ENCODE measurements at places on chromosomes 3 and 15.

DNA sequence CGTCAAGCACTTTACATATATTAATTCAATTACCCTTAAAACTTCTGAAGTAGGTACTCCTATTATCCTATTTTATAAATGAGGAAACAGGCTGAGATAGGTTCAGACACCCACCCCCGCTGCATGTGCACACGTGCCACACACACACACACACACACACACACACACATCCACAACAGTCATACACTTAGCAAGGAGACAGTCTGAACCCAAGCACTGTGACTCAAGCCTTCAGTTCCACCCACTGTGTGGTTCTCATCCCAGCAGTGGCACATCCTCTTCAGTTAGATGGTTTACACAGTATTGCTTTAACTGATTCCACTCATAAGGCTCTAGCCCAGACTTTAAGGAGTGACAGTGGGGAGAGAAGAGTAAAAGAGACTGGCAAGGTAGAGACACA, 91.1 kb upstream of the FGF7 start:
- no peak for DNase-seq

- DNase-seq, result no peak
Observed at GRCh38 chr3:37862219-37862902, 681 bp downstream of the CTDSPL start.

DNA sequence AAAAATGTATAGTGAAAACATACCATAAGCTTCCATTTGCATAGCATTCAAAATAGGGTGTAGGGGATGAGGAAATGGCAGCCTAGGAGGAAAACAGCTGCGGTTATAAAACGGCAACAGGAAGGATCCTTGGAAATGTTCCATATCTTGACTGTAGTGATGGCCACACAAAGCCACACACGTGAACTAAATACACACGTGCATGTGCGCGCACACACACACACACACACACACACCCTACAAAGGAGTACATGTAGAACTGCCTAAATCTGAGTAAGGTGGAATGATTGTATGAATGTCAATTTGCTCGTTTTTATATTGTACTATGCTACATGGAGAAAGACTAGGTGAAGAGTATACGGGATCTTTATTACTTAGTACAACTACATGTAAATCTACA, 3.9 kb upstream of the IREB2 start:
- DNase-seq, result no peak

GRCh38 chr3:186514296-186515002, 29.7 kb downstream of the CRYGS start:
- no peak for DNase-seq

DNA sequence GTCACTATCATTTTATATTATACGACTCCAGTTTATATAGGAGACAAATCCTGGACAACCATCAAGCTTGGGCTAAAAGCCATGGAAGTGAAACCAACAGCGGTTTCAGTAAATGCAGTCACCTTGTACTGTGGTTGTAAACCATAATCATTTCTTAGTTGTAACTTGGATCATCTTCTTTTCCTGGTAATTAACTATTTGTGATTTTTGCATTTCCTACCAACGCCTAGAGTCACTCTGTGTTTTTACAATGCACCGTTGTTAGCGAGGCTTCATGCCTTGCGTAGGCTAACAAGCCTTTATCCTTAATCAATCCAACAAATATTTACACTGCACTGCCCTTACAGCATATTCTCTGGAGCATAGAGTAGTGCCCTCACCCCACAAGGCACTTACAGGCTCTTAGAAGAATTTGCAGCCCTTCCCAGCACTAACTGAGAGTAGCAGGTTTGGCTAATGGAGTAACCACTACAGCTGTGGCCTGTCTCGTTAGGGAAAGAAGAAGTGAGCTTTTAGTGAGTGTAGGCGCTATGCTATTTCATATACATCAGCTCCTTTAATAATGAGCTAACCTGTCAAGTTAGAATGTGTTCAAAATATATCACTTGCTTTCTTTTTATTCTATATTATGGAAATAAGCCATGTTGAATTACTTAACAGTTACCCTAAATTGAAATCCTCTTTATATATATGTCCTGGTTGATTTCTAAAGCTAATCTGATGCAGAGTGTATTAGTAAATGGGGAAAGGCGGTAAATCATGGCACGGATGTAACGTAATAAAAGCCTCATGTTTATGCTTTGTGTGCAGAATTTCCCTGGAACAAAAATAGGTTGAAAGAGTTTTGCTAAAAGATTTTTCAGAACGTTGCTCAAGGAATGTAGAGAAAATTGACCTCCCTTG, 62.8 kb downstream of the ABHD2 start:
- DNase-seq, result no peak

GRCh38 chr3:117234331-117234730, 524.8 kb downstream of the TUSC7 start:
- DNase-seq, result no peak

DNA sequence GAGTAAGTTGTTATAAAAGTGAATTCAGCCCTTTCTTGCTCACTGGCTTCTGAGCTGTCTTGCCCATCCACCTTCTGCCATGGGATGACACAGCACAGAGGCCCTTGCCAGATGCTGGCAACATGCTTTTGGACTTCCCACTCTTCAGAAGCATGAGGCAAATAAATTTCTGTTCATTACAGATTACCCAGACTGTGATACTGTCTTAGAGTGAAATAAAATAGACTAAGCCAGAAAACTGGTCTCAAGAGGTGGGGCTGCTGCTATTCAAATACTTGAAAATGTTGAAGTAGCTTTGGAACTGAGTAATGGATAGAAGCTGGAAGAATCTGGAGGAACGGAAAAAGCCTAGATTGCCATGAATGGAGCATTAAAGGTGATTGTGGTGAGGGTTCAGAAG, 170.4 kb downstream of the ZMAT3 start:
- DNase-seq, result no peak

- no peak for DNase-seq
Observed at GRCh38 chr3:23248594-23249131, 45.5 kb downstream of the UBE2E2 start.

DNA sequence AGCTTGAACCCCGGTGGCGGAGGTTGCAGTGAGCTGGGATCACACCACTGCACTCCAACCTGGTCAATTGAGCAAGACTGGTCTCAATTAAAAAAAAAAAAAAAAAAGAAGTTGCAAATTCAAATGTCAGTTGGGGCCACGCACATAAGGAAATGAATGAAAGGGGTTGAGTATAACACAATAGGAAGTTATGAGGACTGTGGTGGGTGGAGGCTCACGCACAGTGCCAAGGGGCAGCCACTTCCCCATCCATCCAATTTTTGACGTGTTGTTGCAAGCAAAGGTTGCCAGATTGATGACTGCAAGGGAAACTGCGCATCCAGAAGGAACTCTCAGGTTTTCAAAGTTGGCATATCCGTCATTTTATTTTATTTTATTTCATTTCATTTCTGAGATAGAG, 532.2 kb downstream of the NTRK3 start:
- DNase-seq, result no peak

- no peak for DNase-seq
Observed at GRCh38 chr3:136909187-136909586, 47.2 kb downstream of the NCK1 start.

- no peak for DNase-seq
Observed at GRCh38 chr3:59017617-59017984, 32.2 kb downstream of the CFAP20DC start.

DNA sequence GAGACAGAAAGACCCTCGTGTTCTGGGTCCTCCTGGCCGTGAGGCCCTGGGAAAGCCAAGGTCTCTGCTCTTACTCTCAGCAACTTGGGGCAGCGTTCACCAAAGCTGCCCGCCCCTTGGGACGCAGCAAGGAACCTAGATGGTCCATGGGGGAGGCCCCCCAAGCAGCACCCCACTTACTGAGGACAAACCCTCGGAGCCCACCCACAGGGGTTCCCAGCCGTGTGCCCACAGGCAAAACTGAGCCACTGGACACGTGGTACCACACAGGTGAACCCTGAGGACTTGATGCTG, 166.2 kb upstream of the IQSEC1 start:
- DNase-seq, result no peak

- DNase-seq, result no peak
Observed at GRCh38 chr3:174126990-174127758, 729.6 kb downstream of the NLGN1 start.

DNA sequence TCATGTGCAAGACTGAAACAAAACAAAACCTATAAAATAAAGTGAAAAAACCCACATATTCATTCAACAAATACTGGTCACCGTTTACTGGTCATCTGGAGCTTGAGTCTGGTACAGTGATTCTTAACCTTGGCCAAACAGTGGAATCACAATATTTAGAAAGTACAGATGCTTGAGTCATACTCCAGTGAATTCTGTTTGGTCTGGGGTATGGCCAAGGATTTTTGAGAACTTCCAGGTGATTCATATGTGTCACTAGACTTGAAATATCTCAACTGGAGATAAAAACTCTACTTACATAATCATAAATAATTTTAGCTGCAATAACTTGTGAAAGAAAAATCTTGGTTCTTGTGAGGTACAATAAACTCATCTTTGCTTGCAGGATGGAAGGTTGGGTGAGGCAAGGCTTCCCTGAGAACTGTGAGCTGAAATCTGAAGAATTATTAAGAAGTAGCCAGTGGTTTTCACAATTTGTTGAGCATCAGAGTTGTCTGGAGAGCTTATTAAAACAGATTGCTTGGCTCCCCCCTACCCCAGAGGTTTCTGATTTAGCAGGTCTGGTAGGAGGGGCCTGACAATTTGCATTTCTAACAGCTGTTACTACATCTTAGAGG, 9.6 kb downstream of the NEK11 start:
- DNase-seq, result no peak

- DNase-seq, result no peak
Observed at GRCh38 chr3:50502584-50503423, 630 bp downstream of the CACNA2D2 start.

DNA sequence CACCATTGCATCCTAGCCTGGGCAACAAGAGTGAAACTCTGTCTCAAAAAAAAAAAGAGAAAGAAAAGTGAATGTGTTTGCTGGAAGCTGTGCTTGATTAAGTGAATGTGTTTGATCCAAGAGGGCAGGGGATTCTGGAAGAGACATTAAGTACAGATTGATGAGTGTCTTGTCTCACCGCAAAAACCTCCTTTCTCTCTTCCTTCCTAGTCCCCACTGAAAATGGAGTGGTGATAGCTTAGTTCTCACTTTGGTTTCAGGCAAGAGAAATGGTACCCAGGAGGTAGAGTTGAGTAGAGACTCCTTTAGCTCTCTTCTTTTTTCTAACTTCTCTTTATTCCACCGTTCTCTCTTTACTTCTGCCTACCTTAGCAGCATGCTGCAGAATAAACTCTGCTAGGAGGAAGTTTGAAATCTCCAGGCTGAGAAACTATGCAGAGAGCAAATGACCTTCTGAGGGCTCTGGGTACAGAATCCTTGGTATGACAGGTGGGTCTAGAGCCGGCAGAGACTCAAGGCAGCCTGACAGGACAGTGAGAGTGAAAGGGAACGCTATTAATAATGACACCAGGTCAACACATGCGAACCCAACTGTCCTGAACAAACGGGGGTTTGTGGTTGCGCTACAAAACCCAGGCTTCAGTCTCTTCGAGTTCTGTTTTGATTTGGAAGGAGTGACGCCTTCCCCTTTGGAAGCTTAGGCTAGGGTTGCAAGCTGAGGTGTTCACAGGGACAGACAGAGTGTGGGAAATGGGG, 74.9 kb downstream of the SMAD3 start:
- no peak for DNase-seq

- no peak for DNase-seq
Observed at GRCh38 chr3:156825795-156826143, 384 bp upstream of the LEKR1 start.

- DNase-seq, result no peak
Observed at GRCh38 chr3:43499256-43499655, 122.6 kb downstream of the ANO10 start.

DNA sequence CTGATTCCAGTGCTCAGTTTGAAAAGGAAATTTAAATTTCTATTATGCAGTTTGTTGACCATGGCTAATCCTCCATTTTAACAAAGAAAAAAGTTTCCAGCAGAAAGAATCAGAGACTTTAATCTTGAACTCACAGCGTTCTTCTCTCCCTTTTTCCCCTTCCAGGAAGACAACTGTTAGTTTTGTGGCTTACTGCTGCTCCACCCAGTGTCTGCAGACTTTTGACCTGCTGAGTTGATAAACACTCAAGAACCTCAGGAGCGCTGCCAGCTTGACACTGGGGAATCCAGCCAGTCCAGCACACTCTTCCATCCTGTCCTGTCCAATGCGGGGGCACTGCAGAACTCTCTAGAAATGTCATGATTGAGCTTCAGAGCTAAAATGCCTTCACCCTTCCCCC, 134.6 kb downstream of the LRRC28 start:
- no peak for DNase-seq

DNA sequence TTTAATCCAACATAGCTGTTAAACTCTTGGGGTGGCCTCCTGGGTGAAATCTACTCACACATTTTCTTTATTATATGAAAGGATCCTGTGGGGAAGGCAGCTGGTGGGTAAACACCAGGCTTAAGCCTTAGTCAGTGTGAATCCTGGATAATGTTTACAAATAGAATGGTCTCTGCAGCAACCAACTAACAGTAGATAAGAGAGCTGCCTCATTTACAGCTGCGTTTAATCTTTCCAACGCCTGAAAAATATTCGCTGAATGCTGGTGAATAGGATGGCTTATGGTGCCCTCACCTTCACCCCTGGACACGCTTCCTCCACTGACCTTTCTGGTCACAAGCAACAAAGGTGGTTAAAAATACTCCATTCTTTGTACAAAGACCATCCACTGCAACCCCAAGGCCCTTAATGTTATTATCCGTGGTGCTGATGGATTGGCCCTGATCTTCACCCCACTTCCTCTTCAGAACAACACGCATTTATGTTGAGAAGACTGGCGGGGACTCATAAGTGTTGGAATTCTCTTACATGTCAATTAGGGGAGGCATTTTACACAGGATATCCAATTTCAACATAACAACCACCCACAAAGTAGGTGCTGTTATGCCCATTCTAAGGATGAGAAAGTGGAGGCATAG, 120.0 kb upstream of the FRMD4B start:
- no peak for DNase-seq

GRCh38 chr15:68335251-68335650, 57.7 kb downstream of the FEM1B start:
- DNase-seq, result no peak

GRCh38 chr15:28873585-28874190, 12.1 kb upstream of the APBA2 start:
- DNase-seq, result no peak

DNA sequence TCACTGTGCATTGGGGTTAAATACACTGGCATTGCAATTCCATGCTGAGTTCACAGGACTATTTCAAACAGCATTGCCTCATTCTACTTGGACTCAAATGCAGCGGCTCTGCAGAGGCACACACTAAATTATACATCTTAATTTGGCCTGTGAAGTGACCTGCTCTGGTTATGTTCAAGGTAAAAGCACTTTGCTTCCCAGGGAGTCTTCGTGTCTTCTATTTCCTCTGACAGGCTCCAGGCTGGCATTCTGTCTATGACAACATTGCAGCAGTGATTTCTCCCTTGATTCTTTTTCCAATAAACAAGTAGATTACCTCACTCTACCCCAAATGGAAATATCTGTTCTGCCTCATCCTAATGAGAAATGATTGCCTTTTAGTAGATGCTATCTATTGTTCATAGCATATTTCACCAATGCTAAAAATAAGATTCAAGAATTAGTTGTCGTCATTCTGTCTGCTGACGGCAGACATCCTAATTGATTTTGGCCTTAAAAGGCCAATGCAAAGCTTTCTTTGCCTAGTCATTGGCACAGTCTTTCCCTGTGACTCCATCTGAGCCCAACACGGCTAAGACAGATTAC, 33.8 kb downstream of the FMN1 start:
- no peak for DNase-seq

Measured in NCI-H1048 (cell line).